ENCODE measurements at places on chromosomes 5 and 9.

DNA sequence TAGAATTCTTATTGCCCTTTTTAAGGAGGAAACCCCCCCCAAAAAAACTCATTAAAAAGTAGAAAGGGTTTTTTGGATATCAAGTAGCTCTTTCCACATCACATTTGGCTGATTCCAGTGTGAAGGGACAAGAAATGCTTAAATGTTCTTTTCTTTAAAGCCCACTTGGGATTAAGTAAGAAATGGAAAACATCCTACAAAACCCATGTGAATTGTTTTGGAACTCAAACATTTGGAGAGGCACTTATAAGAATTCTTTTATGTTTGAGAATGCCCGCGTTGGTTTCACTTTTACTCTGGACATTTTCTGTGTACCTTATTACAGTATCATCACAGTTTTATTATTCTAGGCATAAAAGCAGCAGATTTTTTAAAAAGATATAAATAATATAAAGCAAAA, 301.1 kb upstream of the ACTBL2 start:
- DNase-seq = no peak

DNA sequence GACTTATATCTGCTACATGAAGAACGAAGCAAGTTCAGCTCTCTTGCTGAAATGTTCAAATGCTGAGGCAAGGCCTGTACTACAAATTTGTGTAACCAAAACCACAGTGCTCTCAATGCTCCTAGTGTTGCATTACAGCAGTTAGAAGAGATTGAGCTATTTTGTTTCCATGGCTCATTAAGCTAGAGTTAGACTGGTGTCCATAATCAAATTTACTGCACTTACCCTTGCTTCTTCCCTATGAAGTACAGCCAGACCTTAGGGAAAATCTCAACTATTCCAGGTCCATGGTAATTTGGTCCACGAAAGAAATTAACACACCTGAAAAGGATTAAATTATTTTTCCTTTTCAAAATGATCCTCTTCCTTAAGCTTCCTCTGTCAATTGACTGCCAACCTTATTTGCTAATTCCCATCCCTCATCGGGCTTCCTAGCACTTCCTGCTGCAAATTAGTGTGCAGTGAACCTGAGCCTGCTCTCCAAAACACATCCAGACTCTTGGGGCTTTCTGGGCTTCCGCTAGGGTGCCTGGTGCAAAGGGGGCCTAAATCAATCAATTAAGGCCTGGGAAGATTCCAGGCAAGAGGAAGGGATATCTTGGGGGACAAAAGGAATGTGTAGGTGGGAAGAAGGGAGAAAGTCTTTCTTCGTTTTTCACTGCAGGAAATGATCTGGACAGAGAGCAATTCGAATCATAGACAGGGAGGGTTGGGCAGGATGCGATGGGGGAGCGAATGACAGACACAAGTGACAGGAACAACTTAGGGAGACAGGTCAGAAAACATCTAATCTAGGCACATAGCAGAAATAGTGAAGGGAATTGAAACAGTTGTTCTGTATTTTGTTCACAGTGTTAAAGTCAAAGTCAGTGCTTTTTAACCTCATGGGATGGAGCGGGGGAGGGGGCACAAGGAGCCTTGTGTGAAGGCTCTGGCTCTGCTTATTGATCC, 542.4 kb downstream of the RAB3C start:
- DNase-seq = peak; percentile 92

- no peak for DNase-seq
Observed at GRCh38 chr5:33032271-33033070, 321.4 kb downstream of the NPR3 start.

DNA sequence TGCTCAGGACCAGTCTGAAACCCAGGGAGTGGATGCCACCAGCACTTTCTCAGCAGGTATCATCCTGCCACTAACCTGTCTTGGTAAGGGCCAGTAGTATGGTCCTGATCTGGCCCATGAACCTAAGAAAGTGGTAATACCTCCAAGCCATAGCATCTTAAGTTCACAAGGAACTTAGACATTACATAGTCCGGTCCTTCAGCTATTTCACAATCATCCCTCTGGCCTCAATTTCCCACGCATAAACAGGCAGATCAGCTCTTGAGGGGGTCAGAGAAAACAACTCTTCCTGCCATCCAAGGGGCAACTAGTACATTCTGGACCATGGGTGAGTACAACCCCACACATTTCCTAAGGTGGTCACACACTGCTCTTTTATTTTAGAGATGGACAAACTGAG, 88.2 kb downstream of the PPIC start:
- DNase-seq = no peak

GRCh38 chr5:16459451-16459850, 6.1 kb downstream of the ZNF622 start:
- no peak for DNase-seq

DNA sequence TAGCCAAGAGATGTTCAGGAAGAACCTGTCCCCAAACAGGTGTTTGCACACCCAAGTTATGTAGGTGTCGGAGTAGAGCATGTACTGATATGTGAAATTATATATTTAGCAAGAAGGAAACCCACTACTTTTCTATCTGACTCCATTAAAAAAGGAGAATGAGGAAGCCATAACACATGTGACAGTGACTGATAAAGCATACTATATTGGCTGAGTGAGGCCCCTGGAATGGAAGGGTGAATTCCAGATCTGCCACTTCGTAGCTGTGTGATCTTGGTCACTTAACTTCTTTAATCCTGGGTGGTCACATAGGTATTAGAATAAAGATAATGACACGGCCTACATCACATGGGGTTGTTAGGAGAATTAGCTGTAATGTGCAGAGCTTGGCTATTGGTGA, 116.0 kb upstream of the MAN2A1 start:
- DNase-seq = no peak
